NCI-H2081 treated with DMSO at 0.1 percent for 48 hours (cell line): ENCODE measurements at places on chromosomes 16 and 17.
A peak's percentile ranks its signal among the peaks of the same experiment; 100 is the strongest.

- no peak for DNase-seq
Measured at GRCh38 chr17:69769050-69769449, 306.0 kb upstream of the KCNJ16 start.

DNA sequence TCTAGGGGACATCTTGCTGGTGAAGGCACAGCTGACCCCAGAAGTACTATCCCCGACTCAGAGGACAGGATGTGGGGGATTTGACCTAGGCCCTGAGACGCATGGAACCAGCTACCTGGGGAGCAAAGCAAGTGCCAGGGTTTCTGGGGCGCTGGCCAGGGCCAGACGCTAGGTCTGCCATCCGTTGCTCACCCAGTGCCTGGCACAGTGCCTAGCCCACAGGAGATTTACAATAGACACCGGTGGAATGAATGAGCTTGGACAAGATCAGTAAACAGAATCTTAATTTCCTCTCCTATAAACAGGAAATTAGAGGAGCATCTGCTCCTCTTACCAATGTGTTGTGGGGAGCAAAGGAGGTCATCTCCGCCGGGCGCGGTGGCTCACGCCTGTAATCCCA, 5.0 kb downstream of the RPRML start:
- peak; percentile 1 for DNase-seq

DNA sequence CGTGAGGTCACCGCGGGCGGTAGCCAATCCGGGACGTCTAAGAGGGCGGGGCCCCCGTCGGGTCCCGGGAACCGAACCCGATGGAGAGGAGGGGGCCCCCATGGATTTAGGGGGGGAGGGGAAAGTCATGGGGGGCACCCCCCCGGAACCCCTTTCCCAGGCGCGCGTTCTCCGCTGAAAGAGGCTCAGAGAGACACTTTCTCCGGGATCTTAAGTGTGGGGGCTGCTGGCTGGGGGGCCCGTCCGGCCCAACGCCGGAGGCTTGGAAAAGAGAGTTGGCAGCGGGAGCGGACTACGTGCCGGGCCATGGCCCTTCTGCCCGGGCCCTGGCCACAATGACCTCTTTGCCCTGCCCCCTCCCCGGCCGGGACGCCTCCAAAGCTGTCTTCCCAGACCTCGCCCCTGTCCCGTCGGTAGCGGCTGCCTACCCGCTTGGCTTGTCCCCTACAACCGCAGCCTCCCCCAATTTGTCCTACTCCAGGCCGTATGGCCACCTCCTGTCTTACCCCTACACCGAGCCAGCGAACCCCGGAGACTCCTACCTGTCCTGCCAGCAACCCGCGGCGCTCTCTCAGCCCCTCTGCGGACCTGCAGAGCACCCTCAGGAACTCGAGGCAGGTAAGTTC, at the start of gene DLX4:
Gene DLX4 (plus strand): TSS at position 57 of the 626 bp plus-strand sequence. CDS start 279 bp downstream, at position 336.
- no peak for DNase-seq

DNA sequence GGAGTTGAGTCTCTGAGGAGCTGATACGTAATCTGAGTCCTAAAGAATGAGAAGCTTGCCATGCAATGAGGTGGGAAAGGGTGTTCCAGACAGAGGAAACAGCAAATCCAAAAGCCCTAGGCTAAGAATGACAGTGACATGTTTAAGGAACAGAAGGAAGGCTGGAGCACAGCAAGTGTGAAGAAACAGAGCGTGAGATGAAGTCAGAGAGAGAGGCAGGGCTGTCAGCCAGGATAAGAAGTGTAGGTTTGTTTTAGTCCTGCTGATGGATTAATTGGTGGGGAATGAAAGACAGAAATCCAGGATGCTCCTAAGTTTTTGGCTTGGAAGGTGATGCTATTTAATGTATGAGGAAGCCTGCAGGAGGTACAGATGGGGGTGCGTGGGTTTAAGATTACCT, 14.5 kb downstream of the MMP28 start:
- DNase-seq, result no peak

GRCh38 chr17:49218941-49219913, 8.7 kb downstream of the ABI3 start:
- no peak for DNase-seq

DNA sequence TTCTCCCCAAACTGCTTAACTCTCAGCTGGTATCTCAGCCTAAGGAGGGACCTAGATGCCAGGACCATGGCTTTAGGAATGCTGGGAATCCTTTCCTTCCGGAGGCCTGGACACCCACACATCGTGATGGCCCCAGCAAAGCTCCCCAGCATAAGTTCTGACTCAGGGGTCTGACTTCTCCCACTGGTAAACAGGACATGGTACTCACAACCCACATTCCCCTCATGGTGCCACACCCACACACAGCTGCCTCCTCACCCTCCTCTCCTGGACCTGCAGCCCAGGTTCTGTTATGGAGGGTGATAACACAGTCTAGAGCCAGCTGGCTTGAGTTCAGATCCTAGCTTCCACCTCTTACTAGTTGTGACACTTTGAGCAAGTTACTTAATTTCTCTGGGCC, 719 bp upstream of the RNF227 start:
- no peak for DNase-seq

GRCh38 chr17:75691801-75692626, 24.9 kb downstream of the SAP30BP start:
- DNase-seq, result no peak

DNA sequence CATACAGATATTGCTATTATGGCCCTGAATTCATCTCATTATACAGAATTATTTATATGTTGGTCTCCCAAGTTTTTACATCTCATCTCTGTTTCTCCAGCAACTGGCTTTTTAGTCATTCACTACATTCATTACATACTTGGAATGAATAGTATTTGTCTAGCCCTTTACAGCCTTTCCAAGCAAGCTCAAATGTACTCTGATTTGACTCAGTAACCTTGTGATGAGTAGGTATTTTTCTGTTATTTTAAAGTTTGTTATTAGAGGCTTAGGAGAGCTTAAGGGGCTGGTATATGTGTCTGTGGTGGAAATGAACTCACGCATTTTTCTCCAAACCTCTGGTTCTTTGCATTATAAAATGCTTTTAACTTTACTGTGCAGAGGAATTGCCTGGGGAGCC, 224.7 kb downstream of the SNX29 start:
- DNase-seq, result no peak

- no peak for DNase-seq
Measured at GRCh38 chr17:70352834-70353233, 183.5 kb downstream of the KCNJ2 start.

DNA sequence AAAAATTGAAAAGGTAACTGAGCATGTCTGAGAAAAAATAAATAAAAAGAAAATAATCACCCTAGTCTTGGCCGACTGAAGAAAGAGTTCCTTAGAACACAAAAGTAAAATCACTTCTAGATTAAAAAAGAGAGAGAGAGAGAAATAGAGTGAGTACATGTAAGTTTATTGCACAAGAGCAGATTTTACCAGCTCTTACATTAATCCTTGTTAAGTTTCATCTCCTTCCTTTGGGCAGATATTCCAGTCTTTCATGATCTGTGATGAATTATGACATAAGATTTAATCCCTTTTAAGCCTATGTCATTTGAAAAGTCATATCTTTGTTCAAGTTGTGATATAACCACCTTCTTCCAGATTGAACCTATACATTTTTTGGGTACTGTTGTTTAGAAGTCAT, 54.8 kb downstream of the NFAT5 start:
- DNase-seq, result no peak

GRCh38 chr17:80354336-80354735, 60.6 kb upstream of the ENDOV start:
- no peak for DNase-seq

- DNase-seq, result no peak
Measured at GRCh38 chr16:87533061-87533460, 40.2 kb upstream of the ZCCHC14 start.

DNA sequence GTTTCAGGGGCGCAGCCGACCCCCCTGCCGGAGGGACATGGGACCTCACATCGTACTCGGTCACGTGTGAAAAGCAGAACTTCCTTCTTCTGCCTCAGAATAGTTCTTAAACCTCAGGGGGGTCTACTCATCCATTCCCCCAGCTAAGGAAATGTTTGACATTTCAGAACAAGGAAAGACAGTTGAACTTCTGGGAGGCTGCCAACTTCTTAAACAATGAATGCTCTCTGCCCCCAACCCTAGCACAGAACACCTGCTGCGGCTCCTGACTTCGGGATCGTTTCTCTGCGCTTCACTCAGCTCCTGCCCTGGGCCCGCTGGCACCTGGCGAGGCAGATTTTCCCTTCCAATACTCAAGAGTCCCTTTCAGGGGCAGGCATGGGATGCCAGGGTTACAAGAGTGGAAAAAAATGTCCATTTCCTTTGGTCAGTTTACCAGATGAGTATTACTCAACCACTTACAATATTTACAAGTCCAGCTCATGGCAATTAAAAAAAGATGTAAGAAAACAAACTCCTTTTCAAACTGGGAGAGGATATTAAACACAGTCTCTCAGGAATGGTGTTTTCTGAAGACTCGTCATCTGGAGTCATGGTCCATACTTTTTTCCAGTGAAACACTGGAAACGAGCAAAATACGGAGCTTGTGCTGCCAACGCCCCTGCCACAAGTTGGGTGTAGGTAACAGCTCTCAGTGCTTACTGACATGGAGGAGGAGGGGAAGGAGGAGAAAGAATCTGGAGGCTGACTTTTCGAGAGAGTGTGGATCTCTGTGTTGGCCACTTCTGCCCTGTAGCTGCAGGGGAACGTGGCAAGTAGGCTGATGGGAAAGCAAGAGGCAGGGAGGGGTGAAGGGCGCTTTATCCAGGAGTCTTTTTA, 235.7 kb downstream of the NTN1 start:
- no peak for DNase-seq
